ENCODE measurements at places on chromosomes 3 and 15. TPM values are rescaled to one million over a fixed set of nuclear protein-coding genes. Genes with fewer than 3 reads are reported as not detected.

Gene CILP
- total RNA-seq = 31.7 TPM

GRCh38 chr3:173238091-173238490 is 97.1 kb upstream of the SPATA16 start:
- no peak for DNase-seq

Gene KBTBD12
- 20.6 TPM for total RNA-seq

Gene STRA6
- not detected for total RNA-seq

DNA sequence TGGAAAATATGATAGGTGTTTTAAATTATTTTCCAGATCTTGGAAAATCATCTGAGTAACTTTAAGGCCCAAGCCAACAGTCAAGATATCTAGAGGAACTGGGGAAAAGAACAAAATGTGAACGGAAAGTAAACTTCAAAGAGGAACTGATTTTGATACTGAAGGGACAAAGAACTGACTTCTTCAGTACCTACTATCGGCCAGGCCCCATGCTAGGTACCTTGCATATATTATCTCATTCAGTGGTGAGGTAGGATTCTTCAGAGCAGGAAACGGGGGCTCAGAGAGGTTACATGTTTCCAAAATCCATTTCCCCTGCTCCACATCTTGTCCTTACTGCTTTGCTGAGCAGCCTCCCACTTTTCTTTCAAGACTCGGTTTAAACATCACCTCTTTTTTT is 9.8 kb upstream of the ZNF710 start:
- no peak for DNase-seq

GRCh38 chr3:47423548-47424145 is 42.8 kb downstream of the PTPN23 start:
- DNase-seq = no peak

GRCh38 chr15:48363474-48363873 is 32.2 kb downstream of the DUT start:
- DNase-seq = no peak

GRCh38 chr15:83977992-83978391 is 257.6 kb upstream of the GOLGA6L4 start:
- no peak for DNase-seq

GRCh38 chr3:12424635-12425319 is 59.5 kb upstream of the TSEN2 start:
- DNase-seq = no peak

All from psoas muscle (tissue), 8 donors.